ENCODE measurements at places on chromosomes 2 and 18.
A peak's percentile ranks its signal among the peaks of the same experiment; 100 is the strongest.

DNA sequence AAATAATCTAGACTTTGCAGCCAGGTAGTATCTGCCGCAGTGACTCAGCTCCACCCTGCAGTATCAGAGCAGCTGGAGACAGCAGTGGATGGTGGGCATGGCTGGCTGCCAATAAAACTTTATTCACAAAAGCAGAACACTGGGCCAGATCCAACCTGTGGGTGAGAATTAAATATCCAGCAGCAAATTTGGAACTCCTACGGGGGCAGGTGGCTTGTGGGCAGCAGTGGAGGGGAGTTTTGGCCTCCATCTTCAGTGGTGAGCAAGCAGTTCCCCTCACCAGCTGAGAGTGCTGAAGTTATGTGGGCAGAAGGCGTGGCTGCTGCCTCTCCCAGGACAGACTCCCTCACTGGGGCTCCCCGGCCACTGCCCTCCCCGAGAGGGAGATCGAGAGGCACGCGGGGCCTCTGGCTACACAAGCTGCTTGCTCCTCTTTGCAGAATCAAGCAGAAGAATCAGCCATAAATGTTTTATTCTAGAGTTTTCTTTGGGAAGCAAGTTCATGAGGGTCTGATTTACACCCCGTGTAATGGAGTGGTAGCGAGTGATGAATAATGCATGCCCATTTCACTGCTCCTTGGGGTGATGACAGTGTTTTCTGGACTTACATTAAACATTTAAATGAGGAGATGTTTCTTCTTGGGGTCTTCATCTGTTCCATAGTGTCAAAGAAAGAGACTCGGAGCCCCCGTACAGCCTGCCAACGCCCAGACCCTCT lies 204.3 kb downstream of the SEPTIN10 start:
- H3K27ac ChIP-seq = no peak overlapping the region
- no peaks in the 10 kb centered on the region for H3K36me3 ChIP-seq
- no peak for DNase-seq
- H3K4me1 ChIP-seq = no peaks in the 10 kb centered on the region
- no peaks in the 10 kb centered on the region for H3K27me3 ChIP-seq

DNA sequence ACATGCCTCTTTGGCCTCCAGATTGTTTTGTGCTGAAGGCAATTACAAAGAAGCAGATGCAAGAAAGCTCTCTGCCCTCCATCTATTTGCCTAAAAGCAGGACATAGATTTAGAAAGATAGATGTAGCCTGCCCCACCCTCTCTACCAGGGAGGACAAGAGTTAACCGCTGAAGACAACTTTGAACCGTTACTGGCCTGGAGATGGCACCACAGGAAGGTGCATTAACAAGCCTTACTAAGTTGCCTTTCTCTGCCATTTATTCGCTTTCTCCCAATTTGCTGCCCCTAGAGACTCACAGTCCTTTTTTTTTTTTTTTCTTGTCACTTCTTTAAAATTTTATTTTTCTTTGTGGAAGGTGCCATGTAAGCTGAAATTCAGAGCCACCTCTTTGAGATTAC lies 28.8 kb upstream of the RMDN2 start:
- H3K36me3 ChIP-seq = no peaks in the 10 kb centered on the region
- peaks cover 26% of the 10 kb centered on the region for H3K4me1 ChIP-seq
- H3K27ac ChIP-seq = no peak overlapping the region
- no peak overlapping the region for H3K4me3 ChIP-seq

- H3K4me3 ChIP-seq = no peak overlapping the region
- H3K27me3 ChIP-seq = no peaks in the 10 kb centered on the region
- DNase-seq = peak; percentile 50
- no peak overlapping the region for H3K27ac ChIP-seq
- no peaks in the 10 kb centered on the region for H3K36me3 ChIP-seq
- H3K4me1 ChIP-seq = no peaks in the 10 kb centered on the region
Measured at GRCh38 chr18:27378431-27379095, 193.5 kb upstream of the CHST9 start.

- H3K36me3 ChIP-seq = no peaks in the 10 kb centered on the region
- no peaks in the 10 kb centered on the region for H3K27me3 ChIP-seq
- H3K27ac ChIP-seq = no peak overlapping the region
- no peak overlapping the region for H3K4me3 ChIP-seq
- peak; percentile 14 for DNase-seq
- H3K4me1 ChIP-seq = peaks cover 13% of the 10 kb centered on the region
Measured at GRCh38 chr2:85988175-85988913, 99.6 kb upstream of the ST3GAL5 start.

GRCh38 chr18:55268151-55268601 lies 308.9 kb upstream of the CCDC68 start:
- DNase-seq = no peak
- peaks cover 43% of the 10 kb centered on the region for H3K4me1 ChIP-seq
- H3K27me3 ChIP-seq = no peaks in the 10 kb centered on the region
- peaks cover 11% of the 10 kb centered on the region for H3K36me3 ChIP-seq
- H3K27ac ChIP-seq = 0 out of 2 replicates have a peak overlapping the region, but pooled peaks have one; percentile 46

GRCh38 chr18:74175658-74176057 lies 27.3 kb downstream of the TIMM21 start:
- H3K27me3 ChIP-seq = peaks cover 25% of the 10 kb centered on the region
- H3K27ac ChIP-seq = no peak overlapping the region
- H3K4me1 ChIP-seq = no peaks in the 10 kb centered on the region
- no peak overlapping the region for H3K4me3 ChIP-seq
- no peak for DNase-seq

DNA sequence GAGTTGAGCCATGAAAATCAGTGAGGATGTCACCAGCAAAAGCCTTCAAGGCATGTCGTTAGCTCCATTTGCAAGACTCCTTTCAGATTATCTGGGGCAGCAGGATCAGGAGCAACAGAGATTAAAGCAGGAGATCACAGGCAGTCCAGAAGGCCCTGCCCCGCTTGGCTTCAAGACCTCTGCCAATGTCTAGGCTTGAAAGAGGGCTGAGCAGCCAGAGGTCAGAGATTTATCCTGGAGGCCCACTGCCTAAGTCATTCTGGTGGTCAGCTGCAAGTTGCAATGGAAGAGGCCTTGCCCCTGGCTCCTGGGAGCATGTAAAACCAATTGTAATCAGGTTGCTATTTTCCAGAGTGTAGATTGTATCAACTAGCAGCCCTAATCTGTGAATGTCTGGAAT lies 416.5 kb downstream of the BCL11A start:
- no peaks in the 10 kb centered on the region for H3K27me3 ChIP-seq
- H3K36me3 ChIP-seq = no peaks in the 10 kb centered on the region
- no peak overlapping the region for H3K4me3 ChIP-seq

- no peak overlapping the region for H3K4me3 ChIP-seq
- no peaks in the 10 kb centered on the region for H3K4me1 ChIP-seq
- H3K36me3 ChIP-seq = no peaks in the 10 kb centered on the region
- H3K27ac ChIP-seq = no peak overlapping the region
Measured at GRCh38 chr2:15708865-15709820, 117.5 kb downstream of the DDX1 start.

DNA sequence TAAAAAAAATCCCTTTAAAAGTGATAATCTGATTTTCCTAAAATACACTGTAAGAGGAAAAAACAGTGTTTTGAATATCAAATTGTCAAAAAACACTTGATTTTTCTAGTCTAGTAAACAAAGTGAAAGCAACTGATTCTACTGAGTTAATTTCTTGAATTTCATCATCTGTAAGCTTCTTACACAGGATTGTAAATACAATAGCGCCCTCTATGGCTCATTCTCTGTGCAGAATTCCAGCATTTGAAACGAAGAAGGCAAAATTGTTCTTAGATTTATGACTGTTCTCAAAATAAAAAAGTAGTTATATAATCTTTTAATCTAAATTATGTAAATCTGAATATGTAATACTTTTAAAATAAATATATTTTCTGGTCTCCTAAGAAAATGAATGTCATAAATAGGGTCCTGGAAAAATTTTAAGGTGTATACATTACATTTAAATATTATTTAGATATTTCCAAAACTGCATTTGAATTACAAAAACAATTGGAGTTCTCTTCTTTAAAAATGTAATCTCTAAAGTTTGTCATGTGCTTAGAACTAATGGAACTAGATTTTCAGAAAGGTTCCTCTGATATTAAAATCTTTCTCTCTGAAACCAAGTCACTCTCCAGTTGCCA lies 176.9 kb upstream of the MC4R start:
- no peak overlapping the region for H3K27ac ChIP-seq
- peak overlapping the region; percentile 55 for H3K4me3 ChIP-seq
- DNase-seq = peak; percentile 86
- H3K36me3 ChIP-seq = no peaks in the 10 kb centered on the region
- no peaks in the 10 kb centered on the region for H3K27me3 ChIP-seq

DNA sequence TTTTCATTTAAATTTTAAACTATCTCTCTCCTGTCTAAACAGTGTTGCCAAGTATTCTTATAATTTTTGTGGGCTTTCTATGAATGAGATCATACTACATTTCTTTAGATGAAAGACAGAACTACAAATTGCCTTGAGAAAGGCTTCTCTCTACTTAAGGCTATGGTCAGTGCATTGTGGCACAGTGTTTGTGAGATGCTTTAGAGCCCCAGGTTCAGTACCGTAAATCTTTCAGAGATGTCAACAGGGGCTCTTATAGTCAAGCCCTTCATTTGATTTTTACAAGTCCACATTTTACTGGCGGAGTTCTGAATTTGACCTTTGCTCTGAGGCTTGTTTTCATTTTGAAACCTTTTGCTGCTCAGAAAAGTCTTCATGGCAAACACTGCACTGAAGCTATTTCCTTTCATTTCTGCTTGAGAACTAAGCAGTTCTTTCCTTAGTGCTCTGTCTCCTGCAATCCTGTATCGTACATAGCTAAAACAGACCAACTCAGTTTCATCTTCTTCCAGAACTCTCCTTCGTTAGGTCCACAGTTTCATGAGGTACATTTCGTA lies 175.2 kb downstream of the NYAP2 start:
- H3K36me3 ChIP-seq = no peaks in the 10 kb centered on the region
- H3K4me1 ChIP-seq = no peaks in the 10 kb centered on the region
- no peak overlapping the region for H3K4me3 ChIP-seq
- H3K27ac ChIP-seq = no peak overlapping the region
- no peaks in the 10 kb centered on the region for H3K27me3 ChIP-seq
- no peak for DNase-seq

GRCh38 chr2:134926231-134926931 lies 7.8 kb downstream of the CCNT2 start:
- no peaks in the 10 kb centered on the region for H3K36me3 ChIP-seq
- H3K27ac ChIP-seq = no peak overlapping the region
- peak; percentile 7 for DNase-seq
- H3K4me3 ChIP-seq = no peak overlapping the region
- H3K4me1 ChIP-seq = peaks cover 27% of the 10 kb centered on the region
- no peaks in the 10 kb centered on the region for H3K27me3 ChIP-seq

- no peak overlapping the region for H3K27ac ChIP-seq
- DNase-seq = no peak
- peaks cover 13% of the 10 kb centered on the region for H3K4me1 ChIP-seq
- H3K4me3 ChIP-seq = no peak overlapping the region
- no peaks in the 10 kb centered on the region for H3K36me3 ChIP-seq
Measured at GRCh38 chr2:53516650-53517049, 251.0 kb upstream of the CHAC2 start.

GRCh38 chr2:206219957-206220356 lies 54.5 kb upstream of the ZDBF2 start:
- DNase-seq = no peak
- H3K4me3 ChIP-seq = no peak overlapping the region
- no peak overlapping the region for H3K27ac ChIP-seq
- peaks cover 11% of the 10 kb centered on the region for H3K4me1 ChIP-seq
- H3K36me3 ChIP-seq = no peaks in the 10 kb centered on the region

DNA sequence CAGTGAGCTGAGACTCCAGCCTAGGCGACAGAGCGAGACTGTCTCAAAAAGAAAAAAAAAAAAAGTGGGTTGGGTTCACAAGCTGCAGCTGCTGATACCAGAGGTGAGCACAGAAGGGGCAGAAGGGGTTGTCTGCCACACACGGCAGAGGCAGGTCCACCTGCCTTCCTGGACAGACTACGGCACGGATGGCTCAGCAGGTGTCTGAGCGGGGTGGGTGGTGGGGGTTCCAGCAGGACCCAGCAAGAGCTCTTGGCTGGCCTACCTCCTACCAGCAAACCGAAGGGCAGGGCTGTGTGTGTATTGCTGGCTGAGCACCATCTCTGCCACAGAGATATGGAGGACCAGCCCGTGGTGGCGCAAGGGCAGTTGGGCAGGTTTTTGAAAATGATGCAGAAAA lies 130.4 kb upstream of the ASB18 start:
- no peaks in the 10 kb centered on the region for H3K4me1 ChIP-seq
- no peaks in the 10 kb centered on the region for H3K27me3 ChIP-seq
- no peaks in the 10 kb centered on the region for H3K36me3 ChIP-seq
- H3K4me3 ChIP-seq = no peak overlapping the region
- no peak overlapping the region for H3K27ac ChIP-seq

DNA sequence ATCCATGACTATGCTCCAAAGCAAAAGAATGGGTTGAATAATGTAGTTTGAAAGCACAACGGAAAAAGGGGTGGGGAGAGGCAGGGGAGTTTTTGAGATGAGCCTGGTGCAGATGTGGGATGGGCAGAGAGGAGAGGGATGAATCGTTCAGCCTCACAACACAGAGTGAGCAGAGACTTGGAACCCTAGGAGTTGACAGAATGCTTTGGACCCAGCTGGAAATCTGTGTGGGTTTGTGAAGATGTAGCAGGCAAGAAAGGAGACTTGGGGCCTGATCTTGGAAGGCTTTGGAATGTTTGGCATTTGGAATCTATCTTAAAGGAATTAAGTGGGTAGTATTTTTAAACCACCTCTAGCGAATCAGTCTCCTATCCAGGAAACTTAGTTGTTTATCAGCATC lies 66.0 kb upstream of the KCTD1 start:
- H3K27ac ChIP-seq = no peak overlapping the region
- H3K27me3 ChIP-seq = peaks cover 21% of the 10 kb centered on the region
- no peak overlapping the region for H3K4me3 ChIP-seq
- no peaks in the 10 kb centered on the region for H3K36me3 ChIP-seq
- peak; percentile 8 for DNase-seq

GRCh38 chr18:79322441-79322840 lies 73.3 kb upstream of the NFATC1 start:
- no peak overlapping the region for H3K4me3 ChIP-seq
- no peak overlapping the region for H3K27ac ChIP-seq
- H3K36me3 ChIP-seq = no peaks in the 10 kb centered on the region
- no peak for DNase-seq
- H3K4me1 ChIP-seq = peaks cover 4% of the 10 kb centered on the region
- no peaks in the 10 kb centered on the region for H3K27me3 ChIP-seq

- no peaks in the 10 kb centered on the region for H3K4me1 ChIP-seq
- peak; percentile 39 for DNase-seq
- H3K27me3 ChIP-seq = no peaks in the 10 kb centered on the region
- H3K27ac ChIP-seq = no peak overlapping the region
Measured at GRCh38 chr18:79309614-79310358, 85.9 kb upstream of the NFATC1 start.

DNA sequence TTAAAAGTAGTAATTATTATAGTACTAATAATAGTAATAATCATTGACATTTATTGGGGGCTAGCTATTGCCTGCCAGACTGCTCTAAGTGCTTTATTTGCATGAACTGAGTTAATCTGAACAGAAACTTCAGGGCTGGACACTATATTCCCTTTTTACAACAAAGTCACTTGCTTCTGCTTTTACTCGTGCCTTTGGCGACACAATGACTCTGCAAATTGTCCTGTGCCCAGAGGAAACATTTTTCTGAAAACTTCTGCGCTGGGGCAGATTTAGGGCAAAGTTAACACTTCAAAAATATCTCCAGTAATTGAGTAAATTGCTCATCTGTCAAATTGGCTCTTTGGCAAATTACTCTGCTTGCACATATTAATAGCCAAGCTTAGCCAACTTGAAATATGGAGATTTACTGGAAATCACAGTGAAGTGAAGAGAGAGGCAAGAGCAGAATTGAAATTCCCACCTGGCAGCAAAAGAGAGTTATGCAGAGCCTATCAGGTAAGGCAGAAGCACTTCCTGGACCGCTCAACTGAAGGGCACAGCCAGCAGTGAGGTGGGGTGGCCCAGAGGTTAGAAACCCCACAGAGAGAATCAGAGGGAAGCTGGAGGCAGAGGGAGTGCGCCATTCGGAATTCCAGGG lies 36.3 kb downstream of the BMP10 start:
- no peaks in the 10 kb centered on the region for H3K27me3 ChIP-seq
- no peak for DNase-seq
- H3K4me1 ChIP-seq = no peaks in the 10 kb centered on the region
- H3K4me3 ChIP-seq = no peak overlapping the region
- H3K36me3 ChIP-seq = no peaks in the 10 kb centered on the region

Data from GM23248 (cell line).